ENCODE measurements at places on chromosomes 3 and 15.

DNA sequence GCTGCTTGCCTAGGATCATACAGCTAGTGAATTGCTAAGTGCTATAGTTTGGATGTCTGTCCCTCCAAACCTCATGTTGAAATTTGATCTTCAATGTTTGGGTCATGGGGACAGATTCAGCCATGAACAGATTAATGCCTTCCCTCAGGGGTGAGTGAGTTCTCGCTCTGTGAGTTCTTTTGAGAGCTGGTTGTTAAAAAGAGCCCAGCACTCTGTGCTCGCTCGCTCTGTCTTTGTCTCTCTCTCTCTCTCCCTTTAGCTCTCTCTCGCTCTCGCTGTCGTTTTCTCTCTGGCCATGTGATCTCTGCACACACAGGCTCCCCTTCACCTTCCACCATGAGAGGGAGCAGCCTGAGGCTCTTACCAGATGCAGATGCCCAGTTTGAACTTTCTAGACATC, 14.9 kb downstream of the TRH start:
- DNase-seq = no peak

DNA sequence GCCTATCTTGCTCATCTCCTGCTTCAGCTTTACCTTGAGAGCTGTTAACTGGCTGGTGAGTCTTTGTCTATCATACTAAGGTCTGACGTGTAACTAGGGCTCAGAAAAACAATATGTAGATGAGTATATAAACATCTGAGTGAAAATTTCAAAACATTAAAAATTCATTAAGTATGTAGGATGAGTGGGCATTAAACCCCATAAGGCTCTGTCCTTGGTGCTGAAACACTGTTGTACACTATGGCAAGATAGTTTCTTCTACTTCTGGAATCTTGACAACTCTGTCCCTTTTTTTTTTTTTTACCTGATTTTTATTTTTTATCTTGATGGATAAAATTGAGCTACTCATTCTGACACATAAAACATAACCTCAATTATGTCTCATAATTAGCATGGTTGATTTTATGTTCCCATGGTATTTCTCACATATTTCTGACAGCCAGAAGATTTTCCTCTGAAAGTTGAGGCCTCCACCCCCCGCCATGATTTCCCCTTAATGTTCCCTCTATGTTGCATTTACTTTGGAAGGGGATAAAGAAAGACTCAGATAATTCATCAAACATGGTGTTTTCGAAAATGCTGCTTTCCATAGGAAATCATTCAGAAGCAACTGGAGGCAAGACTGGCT, 54.3 kb downstream of the DGKG start:
- DNase-seq = no peak

GRCh38 chr3:173556546-173556945, 159.0 kb downstream of the NLGN1 start:
- no peak for DNase-seq

DNA sequence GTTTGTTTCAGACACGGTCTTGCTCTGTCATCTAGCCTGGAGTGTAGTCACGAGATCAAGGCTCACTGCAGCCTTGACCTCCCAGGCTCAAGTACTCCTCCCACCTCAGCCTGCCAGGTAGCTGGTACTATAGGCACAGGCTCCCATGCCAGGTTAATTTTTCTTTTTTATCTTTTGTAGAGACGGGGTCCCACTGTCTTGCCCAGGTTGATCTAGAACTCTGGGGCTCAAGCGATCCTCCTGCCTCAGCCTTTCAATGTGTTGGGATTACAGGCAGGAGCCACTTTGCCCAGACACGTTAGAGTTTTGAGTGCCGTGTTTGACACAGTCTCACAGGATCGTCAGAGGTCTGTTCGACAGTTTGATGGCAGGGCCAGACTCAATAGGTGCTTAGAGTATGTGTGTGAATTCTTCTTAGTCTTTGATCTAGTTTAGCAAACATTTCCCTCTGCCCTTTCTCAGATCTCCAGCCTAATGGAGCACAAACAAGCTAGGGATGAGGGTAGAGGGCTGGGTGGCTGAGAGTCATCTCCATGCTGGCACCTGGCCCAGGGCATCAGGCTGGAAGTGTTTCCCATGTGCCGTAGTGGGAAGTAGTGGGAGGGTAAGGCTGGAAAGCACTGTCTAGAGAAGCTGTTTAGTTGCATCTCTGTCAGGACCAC, 66.1 kb upstream of the DLG1 start:
- DNase-seq = no peak

GRCh38 chr15:55872471-55872870, 120.9 kb downstream of the NEDD4 start:
- no peak for DNase-seq

- no peak for DNase-seq
Observed at GRCh38 chr3:122629763-122630162, 50.9 kb upstream of the PARP14 start.

DNA sequence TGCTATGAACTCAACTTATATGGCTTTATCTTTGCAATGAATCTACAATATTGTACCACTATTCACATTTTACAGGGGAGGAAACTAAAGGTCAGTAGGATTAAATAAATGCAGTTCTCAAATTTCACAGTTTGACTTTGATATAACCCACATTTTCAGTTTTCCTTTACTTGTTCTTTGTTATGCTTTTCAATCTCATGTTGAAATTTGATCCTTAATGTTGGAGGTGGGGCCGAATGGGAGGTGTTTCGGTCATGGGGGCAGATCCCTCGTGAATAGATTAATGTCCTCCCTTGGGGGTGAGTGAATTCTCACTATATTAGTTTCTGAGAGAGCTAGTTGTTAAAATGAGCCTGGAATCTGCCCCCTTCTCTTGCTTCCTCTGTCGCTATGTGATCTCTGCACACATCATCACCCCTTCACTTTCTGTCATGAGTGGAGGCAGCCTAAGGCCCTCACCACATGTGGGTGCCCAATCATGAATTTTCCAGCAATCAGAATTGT, 44.7 kb downstream of the CD200 start:
- DNase-seq = no peak

DNA sequence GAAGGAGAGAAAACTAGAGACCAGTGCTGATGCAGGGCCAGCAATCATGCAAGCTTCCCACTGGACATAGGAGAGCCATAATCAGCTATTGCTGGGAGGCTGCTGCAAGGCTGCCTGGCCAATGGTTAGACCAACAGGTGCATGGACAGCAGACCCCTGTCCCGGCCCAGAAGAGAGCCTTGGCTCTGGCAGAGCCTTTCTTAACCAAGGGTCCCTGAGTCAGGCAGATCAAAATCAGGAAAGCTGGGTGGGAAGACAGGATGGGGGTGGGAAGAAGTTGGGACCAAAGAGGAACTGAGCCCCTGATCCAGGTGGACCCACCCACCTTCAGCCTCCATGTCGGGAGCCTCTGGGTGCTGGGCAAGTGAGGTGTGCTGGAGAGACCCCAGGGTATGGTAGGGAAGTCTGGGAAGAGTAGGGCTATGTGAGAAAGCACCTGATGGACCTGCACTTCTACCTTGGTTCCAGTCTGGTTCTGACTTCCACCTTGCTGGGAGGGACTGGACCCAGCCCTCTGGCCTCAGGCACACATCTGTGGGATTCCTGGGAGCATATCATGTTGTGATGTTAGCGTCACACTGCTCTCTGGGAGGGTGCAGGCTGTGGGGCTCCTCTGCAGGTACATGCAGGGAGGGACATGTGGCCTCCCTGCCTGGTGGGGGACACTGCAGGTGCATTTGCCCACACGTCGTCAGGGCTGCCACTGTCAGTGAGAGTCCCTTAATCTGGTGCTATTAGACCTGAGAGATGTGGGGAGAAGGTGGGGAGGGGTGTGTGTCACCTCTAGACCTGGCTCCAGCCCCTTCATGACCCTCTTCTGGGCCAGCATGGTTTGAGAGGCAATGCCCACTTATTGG, 24.7 kb downstream of the KY start:
- DNase-seq = no peak

GRCh38 chr15:63395730-63396151, 14.1 kb upstream of the CA12 start:
- no peak for DNase-seq

DNA sequence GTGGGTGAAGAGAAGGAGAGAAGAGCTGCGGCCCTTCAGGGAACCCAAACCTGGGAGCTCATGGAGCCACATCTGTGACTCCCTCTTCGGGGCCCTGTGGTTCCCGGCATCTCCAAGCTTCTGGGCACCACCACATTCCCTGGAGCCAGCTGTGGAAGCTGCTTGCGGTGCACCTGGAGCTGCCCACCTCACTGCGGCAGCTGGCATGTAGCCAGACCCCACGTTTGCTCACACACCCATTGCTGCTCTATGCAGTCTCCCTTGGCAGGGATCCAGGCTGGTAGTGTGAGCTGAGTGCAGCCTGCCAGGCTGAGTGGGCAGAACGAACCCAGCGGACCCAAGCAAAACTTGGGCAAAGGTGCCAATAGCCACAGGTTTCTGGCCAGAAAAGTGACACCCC, 16.8 kb upstream of the PLA2G4E start:
- no peak for DNase-seq

DNA sequence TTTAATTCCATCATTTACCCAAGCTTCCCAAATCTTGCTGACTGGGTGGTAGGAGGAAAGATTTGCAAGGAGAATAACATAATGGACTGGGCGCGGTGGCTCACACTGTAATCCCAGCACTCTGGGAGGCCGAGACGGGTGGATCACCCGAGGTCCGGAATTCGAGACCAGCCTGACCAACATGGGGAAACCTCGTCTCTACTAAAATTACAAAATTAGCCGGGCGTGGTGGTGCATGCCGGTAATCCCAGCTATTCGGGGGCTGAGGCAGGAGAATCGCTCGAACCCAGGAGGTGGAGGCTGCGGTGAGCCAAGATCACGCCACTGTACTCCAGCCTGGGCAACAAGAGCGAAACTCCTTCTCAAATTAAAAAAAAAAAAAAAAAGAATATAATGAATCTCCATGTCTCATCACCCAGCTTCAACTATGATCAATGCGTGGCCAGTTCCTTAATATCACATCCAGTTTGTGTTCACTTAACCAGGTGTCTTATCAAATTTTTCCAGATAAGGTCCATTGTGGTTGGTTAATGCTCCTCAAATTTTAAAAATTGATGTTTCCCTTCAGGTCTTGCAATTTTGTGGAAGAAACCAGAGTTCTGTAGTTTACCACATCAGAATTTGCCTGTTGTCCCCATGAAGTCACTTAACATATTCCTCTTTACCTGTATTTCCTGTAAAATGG, 1.3 kb upstream of the ABCF3 start:
- DNase-seq = no peak
